Vagina (tissue), 2 donors: ENCODE measurements at places on chromosomes 6 and 20.

DNA sequence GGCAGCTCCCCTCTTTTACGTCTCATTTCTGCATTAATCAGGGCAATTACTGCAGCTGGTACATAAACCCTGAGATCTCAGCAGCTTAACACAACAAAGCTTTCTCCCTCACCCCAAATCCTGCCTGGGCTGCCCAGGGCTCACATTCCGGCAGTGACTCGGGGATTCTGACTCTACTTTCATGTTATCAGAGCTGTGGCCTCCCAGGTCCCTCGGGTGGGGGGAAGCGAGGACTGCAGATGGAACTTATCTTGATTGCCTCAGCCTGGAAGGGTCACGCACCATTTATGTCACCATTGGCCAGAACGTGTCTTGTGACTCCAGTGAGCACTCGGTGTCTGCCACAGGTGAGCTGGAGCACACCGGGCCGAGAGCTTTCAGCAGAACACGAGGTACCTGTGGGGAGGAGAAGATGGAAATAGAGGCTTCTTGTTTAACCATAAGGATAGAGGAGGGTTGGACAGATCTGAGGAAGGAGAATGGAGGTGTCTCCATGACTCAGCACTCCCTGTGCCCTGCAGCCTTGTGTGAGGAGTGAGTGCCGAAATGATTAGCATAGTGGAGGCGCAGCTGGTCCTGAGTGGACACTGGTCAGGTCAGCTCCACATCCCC, 88.5 kb upstream of the EXOC2 start:
- no peak for DNase-seq

- no peak for DNase-seq
Measured at GRCh38 chr6:6699741-6700367, 111.3 kb downstream of the LY86 start.

DNA sequence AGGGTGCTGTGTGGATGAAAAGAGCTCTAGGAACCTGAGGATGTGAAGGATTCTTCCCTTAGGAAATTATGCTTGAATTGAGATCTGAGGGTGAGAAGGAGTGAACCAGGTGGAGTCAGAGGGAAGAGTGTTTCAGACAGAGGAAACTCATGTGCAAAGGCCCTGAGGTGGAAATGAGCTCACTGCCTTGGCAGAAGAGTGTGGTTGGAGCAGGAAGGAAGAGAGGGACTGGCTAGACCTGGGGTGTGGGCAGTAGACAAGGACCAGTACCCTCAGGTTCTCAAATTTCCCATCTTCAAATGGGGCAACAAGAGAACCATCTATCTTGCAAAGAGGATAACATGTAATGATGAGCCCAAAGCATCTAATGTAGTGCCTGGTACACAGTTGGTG, 24.0 kb upstream of the GTSF1L start:
- DNase-seq, result no peak

- no peak for DNase-seq
Measured at GRCh38 chr6:52576392-52577021, 353 bp downstream of the TRAM2 start.

DNA sequence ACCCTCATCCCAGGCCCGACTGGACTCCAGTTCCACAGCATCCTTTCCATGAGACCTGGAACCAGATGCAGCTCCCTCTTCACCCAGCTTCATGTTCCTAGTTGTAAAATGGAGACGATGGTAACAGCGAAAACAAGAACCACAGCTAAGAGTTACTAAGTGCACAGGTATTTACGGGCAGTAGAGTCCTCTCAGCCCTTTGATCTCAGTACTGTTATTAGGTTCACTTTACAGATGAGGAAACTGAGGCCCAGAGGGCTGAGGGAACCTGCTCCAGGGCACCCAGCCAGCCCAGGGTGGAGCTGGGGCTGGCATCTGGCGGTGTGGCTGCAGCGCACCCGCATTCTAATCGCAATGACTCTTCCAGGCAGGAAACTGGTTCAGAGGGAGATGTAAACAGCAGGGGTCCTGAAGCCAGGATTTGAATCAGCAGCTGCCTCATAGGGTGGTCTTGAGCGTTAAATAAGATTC, 858 bp downstream of the BCAS1 start:
- DNase-seq, result no peak

DNA sequence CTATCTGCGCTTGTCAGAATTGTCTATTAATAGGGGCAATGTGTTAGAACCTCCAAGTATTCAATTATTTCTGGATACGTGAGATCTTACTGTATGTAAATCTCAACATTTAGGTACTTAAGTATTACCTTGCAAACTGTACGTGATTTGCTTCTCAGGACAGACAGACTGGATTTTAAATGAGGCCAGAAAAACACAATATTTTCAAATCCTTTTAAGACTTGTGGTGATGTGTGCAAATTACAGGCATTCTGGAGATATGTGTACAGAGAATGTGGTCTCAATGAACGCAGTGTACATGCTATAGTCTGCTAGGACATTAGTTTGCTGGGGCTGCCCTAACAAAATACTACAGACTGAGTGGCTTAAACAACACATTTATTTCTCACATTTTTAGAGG, 16.9 kb downstream of the CCR6 start:
- no peak for DNase-seq

- no peak for DNase-seq
Measured at GRCh38 chr20:63129376-63129965, 86.5 kb downstream of the YTHDF1 start.

DNA sequence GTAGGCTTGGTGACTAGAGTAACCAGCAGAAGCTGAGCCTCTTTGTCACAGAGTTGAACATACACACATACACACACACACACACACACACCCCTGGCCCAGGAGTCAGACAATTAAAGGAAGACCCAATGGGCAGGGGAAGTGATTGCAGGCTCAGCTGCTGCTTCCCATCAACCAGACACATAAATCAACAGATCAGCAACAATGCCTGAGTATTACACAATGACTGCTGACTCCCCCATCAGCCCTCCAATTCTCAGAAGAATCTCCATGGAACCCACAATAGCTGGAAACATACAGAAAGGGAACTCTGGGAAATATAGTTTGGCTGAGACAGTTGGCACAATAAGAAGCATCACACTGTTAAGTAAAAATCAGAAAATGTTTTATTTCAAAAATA, 270.4 kb upstream of the PLCB4 start:
- no peak for DNase-seq

- DNase-seq, result no peak
Measured at GRCh38 chr20:50794181-50794845, 548 bp upstream of the BCAS4 start.

GRCh38 chr6:7334685-7335084, 21.7 kb upstream of the SSR1 start:
- no peak for DNase-seq

DNA sequence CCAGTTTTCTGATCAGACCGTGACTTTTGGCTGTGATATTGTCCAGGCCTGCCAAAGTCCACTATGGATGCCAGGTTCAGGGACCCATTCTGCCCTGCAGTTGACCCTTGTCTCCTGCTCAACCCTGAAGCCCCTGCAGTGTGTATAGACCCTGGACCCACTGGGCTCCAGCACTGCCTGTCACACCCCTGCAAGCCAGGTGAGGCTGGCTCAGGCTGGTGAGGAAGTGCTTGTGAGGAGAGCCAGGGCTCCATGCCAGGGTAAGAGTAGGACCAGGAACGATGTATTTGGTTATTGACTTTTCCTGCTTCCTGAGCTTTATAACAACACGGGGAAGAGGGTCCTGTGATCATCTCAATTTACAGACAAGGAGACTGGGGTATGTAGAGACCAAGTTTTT, 19.1 kb upstream of the CD93 start:
- no peak for DNase-seq

DNA sequence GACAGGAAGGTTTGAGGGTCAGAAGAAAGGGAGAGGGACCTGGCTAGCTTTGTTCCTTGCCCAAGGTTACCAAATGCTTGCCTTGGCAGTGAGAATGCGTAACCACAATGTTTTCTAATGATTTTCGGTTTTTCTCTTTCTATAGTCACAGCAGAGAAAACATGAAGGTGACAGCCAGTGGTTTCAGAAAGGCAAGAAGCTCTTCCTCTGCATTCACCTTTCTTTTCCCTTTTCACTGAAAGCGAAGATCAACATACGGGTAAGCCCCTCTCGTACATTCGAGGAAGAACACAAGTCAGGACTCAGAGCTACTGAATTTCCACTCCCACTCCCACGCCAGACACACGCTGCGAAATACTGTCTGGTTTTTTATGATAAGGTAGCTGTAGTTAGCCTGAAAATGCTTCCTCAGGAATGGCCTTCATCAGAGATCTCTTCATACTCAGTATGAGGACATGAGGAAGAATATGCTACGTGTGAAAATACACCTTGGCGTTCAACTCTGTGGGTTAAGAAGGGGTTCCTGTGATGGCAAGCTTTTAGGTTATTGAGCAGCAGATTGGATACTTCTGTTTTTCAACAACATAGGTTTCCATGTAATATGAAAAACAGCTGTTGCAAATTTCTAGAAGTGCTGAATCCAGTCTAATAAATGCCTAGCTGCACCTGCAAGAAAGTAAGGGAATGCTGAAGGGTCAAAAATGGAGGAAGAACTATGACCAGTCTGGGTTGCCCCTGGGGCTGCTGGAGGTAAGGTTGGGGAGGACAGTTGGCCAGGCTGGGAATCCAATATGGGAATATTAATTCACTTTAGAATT, 7.4 kb upstream of the CD83 start:
- DNase-seq, result no peak

DNA sequence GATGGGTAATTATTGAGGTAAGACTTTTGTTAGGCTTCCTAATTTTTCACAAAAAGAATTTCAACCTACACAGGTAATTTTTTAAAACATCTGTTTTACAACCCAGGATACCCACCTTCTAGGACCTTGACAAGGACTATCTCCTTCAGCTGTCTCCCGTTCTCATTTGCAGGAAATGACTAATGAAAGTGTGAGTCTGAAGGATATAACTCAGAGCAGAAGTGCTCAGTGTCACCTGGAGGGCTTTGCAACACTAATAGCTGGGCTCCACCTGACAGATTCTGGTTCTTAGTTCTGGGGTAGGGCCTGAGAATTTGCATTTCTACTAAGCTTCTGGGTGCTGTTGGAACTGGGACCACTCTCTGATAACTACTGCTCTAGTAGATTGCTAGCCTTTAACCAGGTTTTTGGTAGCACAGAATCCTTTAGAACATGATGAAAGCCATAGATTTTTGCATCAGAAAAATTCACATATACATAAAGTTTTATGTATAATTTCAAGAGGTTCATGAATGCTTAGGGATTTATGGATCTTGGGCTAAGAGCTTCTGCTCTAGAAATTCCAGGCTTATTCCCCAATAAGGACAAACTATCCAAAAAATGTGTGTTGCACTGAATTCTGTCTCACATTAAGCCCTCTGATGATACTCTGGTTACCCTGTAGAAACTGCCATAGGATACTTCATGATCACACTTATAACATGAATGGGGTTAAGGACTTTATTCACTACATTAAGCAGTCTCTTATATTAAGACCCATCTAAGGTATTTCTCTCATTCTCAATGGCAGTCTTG, 30.3 kb downstream of the AK9 start:
- DNase-seq, result no peak

DNA sequence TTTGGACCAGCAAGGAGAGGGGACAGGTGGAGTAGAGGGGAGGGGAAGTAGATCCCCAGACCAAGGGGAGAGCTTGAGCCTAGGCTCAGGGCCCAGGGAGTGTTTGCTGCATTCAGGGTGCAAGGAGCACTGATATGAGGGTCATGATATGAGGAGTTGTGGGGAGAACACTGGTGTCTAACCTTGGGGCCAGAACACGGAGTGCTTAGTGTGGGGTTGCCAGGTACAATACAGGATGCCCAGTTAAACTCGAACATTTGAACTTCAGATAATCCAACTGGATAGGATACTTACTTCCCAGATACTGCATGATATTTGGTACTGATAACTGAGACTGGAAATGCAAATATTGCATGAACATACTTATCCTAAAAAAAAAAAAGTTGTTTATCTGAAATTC, 2.4 kb downstream of the SLC22A1 start:
- no peak for DNase-seq

DNA sequence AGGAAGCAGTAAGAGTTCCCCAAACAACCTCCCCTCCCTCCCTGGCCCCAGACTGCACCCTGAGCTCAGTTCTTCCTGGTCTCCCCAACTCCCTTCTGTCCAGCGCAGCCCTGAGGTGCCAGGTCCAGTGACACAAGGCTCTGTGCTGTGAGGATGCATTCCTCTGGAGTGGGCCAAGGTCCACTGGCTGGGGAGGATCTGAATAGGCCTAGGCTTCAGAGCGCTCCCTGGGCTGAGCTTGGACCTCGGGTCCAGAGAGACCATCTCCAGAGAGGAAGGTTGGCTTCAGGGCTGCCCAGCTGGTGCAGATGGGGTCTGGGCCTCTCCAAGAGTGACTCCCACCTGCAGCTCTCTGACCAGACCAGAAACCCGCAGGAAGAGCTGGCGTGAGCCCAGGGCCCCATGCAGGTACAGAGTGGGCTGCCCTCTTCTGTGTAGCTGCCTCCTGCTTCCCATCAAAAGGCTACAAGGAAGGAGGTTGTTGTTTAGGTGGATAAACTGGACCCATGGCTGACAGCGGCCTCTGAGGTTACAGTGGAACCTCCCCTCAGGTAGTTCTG, 52.3 kb upstream of the MLN start:
- DNase-seq, result no peak

DNA sequence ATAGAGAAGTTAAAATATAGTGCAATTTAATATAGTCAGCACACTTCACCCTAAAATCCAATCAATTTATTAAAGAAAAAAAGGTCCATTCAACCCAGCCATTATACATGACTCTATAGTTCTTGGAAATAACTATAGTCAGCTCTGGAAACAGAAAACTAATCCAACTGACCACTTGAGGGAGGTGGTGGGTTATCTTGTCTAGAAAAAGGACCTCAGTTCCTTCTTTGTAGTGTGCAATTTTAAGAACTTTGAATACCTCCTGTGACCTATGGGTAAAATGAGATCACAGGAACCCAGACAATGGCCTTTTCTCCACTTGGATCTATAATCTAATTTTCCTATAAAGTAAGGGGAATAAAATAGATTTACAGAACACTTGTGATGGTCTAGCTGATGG, 163.6 kb upstream of the CENPW start:
- DNase-seq, result no peak

DNA sequence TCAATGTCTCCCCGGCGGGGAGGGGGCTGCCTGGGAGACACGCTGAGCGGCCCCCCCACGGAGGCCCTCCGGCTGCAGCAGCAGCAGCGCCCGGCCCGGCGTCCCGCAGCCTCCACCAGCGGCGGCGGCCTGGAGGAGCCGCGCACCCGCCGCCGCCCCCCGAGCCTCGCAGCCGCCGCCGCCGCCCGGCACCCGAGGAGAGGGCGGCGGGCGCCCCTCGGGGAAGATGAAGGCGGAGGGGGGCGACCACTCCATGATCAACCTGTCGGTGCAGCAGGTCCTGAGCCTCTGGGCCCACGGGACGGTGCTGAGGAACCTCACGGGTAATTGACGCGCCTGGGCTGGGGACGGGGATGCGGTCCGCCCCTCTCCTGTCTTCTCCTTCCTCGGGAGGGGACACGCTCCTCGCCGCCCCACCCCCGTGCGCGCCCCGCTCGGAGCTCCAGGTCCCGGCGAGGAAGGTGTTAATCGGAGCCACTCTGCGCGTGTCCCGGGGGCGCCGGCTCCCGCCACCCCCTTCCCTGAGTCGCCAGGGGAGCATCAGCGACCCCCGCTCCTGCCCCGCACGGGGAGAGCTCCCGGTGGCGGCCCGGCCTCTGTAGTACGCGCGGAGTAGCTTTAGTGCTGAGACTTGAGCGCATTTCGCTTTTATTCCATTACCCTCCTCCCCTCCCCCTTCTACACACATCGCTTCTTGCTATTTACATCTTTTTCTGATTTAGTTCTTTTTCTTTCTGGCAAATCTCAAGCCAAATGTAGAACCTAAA, 686 bp downstream of the TMEM170B start:
- no peak for DNase-seq
